ENCODE measurements at places on chromosomes 5 and 9.
A peak's percentile ranks its signal among the peaks of the same experiment; 100 is the strongest.

DNA sequence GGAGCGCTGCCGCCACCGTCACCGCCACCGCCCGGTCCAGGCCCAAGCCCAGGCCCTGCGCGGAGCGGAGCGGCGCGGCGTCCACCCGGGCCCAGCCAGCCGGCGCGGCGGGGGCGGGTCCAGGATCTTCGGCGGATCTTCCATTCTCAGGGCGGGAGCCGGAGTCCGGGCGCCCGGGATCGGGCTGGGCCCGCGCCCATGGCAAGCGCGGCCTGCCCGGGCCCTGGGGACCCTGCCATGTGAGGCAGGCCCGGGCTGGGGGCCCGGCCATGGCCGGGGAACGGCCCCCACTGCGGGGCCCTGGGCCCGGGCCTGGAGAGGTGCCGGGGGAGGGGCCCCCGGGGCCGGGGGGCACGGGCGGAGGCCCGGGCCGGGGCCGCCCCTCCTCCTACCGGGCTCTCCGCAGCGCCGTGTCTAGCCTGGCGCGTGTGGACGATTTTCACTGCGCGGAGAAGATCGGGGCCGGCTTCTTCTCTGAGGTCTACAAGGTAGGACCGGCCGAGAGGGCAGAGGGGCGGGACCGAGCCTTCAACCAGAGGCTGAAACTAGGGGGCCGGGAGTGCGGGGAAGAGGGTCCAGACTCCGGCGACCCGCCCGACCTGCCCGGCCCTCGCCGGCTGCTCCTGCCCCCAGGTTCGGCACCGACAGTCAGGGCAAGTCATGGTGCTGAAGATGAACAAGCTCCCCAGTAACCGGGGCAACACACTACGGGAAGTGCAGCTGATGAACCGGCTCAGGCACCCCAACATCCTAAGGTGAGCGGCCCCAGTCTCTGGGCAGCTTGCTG lies 482 bp downstream of the TESK1 start:
- no peak for DNase-seq

DNA sequence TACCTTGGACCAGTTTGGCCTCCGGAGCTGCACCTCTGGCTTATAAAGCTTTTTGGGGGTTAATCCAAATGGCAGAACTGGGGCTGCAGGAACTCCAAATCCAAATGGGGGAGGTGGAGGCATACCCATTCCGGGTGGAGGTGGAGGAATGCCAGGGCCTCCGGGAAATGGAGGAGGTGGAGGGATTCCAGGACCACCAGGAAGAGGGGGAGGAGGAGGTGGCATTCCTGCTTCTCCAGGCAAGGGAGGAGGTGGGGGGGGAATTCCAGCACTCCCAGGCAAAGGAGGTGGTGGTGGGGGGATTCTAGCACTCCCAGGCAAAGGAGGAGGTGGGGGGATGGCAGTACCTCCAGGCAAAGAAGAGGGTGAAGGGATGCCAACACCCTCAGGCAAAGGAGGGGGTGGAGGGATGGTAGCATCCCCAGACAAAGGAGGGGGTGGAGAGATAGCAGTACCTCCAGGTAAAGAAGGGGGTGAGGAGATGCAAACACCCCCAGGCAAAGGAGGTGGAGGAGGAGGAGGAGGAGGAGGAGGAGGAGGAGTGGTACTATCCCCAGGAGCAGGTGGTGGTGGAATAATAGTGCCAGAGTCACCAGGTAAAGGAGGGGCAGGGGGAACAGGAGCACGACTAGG lies 45.2 kb downstream of the DIAPH1 start:
- DNase-seq = no peak

GRCh38 chr5:54659700-54660131 lies 142.2 kb downstream of the SNX18 start:
- no peak for DNase-seq

DNA sequence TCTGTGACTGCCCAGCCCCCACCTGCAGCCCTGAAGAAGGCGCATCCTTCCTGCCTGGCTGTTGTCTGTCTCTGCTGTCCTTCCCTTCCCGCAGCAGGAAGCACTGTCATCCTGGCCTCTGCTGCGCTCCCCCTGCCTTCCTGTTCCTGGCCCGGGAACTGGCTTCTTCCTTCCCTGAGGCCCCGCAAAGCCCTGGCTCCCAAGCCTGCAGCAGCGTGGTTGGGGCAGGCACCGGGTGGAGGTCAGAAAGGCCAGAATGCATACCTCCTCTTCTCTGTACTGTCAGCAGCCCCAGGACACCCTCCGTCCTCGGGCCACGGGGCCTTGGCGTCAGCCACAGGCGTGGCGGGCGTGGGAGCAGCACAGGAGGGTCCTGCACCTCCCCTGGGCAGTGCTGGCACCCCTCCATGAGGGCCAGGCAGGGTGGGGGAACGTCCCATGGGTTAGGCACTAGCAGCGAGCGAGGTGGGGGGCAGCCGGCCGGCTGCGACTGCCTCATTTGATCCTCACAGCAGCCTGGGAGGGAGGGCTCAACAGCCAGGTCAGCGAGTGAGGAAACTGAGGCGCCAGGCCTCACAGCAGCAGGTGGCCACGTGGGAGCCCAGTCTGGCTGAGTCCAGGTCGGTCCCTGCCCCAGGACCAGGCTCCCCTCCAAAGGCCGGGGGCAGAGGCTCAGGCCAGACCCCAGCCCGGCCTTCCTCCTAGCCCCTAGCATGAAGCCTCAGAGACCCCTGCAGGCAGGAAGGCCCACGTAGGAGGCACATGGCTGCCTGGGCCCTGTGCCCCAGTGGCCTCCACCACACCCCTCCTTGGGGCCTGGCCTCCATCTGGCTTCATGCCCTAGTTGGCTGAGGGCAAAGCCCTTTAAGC lies 9.4 kb downstream of the FLT4 start:
- DNase-seq = no peak

- DNase-seq = no peak
Observed at GRCh38 chr5:116370886-116371285, 203.7 kb downstream of the SEMA6A start.

DNA sequence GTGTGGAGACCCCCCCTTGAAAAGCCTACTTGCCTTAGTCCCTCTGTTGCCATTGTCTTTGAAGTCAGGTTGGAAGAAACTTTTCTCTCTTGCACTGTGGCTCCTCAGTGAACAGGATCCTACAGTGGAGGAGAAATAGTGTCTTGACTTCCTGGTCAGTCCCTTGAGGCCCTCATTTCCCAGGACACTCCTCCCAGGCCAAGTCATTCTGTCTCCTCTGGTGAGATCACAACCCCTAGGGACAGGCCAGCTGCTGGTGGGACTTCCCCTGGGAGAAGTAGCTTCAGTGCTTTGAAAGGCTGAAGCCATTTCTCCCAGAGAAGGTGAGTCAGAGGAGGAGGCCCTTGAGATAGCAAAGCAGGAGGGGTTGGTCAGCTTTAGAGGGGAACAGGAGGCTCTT lies 10.1 kb upstream of the GRIA1 start:
- no peak for DNase-seq

GRCh38 chr5:150411245-150411979 lies 1.3 kb downstream of the CD74 start:
- DNase-seq = peak; percentile 53

DNA sequence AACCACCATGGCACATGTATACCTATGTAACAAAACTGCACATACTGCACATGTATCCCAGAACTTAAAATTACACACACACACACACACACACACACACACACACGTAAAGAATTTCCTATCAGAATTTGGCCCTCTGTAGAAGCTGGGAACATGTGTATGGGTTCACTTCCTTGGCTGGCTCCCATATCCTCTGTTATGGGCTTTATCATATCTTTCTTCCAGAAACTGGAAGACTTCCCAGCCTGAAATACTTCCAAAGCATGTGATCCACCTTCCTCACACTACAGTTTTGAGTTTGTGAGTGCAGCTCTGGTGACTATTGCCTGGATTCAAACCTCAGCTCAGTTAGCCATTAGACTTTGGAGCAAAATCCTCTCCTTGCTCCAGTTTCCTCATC lies 78.6 kb upstream of the GDNF start:
- no peak for DNase-seq

- DNase-seq = no peak
Observed at GRCh38 chr5:151678713-151679112, 8.0 kb downstream of the SPARC start.

GRCh38 chr5:963673-964531 lies 44.7 kb upstream of the NKD2 start:
- DNase-seq = peak; percentile 33

DNA sequence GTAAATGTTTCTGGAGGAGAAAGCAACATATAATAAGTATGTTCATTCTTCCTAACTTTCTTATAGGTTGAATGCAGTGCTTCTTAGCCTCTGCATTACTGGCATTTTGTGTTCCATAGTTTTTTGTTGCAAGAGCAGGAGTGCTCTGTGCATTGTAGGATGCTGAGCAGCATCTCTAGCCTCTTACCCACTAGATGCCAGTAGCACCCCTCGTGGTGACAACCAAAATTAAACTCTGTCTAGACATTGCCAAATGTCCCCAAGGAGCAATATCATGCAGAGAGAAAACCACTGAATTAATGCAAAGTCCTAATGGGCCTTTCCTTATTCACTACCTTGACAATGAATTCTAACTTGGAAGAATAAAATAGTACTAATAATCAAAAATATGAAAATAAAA lies 147.0 kb downstream of the GLIS3 start:
- no peak for DNase-seq

- peak; percentile 14 for DNase-seq
Observed at GRCh38 chr5:13987843-13988464, 43.5 kb upstream of the DNAH5 start.

DNA sequence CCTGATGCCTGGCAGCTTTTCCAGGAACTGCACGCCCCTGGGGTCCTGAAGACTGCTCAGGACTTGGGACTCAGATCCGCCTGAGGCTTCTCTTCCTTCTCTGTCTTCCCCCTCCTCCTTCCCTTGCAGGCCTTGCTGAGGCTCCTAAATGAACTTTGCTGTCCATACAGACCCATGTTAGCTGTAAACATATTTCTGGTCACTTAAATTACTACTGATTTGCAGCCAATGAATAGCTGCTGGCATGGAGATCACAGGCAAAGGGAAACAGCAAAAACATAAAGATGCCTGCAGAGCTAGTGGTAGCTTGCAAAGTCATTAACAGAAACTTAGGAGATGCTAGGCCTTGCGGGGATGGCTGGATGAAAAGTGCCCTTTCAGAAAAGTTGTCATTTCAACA lies 261.9 kb downstream of the GADD45G start:
- DNase-seq = no peak

DNA sequence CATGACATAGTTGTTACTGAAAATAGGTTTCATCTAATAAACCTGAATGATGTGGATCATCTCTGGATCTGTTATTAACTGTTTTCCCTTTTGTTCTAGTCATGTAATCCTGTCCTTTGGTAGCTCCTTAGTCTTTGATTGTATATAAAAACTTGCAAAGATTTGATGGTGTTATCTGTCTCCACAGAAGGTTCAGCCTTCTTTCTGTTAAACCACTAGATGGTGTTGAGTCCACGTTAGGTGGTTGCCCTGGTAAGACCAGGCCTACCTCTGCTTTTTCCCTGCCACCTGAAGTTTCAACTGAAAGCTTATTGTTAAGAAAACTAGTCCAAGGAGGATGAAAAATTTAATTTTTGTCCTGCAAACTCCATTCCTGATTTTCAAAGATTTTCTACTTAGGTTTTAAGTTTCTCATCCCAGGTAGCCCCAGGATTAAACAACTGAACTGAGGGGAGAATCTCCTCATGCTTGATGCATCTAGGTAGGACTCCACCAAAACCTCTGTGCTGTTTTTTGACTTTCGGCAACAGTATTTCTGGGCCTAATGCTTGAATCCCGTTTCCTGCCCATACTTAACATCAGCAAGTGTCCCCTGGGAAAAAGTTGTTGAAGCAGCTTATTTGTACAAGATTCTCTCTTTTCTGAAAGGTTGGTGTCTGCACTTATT lies 68.5 kb downstream of the RICTOR start:
- no peak for DNase-seq

DNA sequence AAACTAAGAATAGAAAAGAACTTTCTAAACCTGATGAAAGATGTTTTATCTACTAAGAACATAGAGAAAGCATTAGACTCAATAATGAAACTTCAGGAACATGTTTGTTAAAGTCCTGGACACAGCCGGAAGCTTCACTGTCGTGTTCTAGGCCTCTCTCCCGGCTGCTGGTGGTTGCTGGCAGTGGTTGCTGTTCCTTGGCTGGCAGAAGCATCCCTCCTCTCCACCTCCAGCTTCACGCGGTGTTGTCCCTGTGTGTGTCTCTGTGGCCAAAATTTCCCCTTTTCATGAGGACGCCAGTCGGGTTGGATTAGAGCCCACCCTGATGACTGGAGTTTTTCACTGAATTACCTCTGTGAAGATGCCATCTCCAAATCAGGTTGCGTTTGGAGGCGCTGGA lies 6.5 kb upstream of the MED10 start:
- no peak for DNase-seq

DNA sequence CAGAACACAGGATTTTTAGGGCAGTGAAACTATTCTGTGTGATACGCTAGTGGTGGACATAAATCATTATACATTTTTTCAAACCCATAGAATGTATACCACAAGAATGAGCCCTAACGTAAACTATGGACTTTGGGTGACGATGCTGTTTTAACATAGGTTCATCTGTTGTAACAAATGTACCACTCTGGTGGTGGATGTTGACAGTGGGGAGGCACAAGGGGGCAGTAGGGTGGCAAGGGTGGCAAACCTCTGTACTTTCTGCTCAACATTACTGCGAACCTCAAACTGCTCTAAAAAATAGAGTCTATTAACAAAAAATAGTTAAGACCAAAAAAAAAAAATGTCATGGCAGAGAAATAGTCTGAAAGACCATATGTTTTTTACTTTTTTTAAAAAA lies 9.1 kb upstream of the MVB12B start:
- no peak for DNase-seq

DNA sequence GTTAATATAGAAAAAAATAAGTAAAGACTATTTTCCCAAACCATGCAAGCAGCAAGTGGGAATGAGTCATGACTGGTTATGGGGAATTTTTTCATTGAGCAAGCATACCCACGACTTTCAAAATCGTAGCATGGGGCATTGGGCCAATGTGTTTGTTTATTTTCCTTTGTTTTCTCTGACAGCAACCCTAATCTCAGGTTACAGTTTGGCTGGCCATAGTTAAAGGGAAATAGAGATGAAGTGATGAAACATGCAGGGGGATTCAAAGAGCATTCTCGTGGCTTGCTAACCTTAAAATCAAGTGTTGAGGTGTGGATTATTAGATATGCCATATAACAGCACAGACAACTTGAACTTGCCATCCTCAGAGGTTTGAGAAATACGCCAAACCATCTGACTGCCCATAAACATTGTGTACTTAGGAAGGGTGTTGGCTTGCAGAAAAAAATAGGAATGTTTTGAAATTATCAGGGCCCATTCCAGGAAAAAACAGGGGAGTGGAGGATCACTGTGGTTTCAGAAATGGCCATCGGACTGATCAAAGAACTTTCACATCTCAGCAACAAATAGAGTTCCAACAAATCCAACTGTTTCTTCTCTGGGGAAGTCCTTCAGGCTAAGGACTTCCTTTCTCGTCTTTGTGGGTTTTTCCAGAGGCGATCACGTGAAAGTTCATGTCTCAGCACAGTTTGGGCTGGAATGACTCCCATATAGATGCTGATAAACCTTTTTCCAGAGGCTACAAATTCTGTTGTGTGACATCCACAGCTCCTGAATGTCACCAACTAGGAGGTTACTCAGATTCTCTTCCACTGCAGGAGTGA lies 259.1 kb downstream of the SYK start:
- DNase-seq = no peak

GRCh38 chr9:91558879-91559278 lies 135.2 kb upstream of the NFIL3 start:
- no peak for DNase-seq

Measured in stimulated activated CD4-positive, alpha-beta T cell treated with anti-CD3 and anti-CD28 coated beads, Interleukin-12 subunit alpha, Interleukin-12 subunit beta, amount 100 ng/mL, for 24 hours (primary cell).